ENCODE measurements at places on chromosomes 4 and X.

DNA sequence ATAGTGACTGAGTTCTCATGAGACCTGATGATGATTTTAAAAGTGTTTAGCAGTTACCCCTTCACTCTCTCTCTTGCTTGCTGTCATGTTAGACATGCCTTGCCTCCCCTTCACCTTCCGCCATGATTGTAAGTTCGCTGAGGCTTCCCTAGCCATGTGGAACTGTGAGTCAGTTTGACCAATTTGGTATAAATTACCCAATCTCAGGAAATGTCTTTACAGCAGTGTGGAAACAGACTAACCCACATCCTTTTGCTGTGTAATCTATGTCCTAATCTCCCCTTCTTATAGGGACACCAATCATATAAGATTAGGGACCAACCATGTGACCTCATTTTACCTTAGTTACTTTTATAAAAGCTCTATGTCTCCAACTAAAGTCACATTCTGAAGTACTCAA lies 677.8 kb downstream of the ADGRL3 start:
- no peak for DNase-seq

DNA sequence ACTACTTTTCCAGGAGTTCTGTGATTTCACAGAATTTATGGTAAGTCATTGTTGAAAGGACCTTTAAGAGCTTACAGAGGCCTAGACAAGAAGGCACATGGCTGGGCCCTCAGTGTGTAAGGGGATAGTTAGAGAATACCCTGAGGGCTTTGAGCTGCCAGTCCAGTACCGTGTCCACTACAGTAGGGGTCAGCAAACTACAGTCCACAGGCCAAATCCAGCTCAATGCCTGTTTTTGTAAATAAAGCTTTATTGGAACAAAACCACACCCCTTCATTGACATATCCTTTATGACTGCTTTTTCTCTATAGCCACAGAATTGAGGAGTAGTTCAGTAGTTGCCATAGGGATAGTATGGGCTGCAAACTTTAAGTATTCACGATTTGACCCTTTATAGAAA lies 176.2 kb downstream of the MID1 start:
- DNase-seq: peak; percentile 15

DNA sequence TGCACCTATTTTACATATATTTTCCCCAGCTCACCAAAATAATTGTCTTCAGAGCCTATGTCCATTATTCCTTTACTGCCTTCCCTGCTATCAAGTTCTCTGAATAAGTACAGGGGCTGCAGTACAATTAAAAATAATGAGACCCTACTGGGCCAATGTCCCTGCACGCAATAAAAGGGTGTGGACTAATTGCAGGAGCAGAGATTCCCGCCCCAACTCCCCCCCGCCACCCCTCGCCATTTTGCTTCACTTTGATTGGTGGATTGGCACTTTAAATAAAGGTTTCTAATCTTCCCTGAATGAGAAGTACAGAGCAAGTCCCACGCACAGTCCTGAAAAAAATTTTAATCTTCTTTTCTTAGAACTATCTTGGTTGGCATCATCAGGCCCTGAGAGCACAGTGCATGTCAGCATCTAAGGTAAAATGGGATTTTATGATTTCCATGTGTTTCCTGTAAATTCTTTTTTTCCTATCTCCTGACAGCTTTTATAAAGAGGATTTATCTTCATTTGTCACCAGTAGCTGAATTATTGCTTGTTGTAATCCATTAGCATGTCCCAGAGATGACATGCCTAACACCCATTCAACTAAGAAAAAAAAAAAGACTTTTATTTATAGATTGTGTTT lies at the start of gene AMBN:
Gene AMBN (plus strand): TSS at position 302 of the 628 bp plus-strand sequence. CDS start 103 bp downstream, at position 405.
- no peak for DNase-seq

DNA sequence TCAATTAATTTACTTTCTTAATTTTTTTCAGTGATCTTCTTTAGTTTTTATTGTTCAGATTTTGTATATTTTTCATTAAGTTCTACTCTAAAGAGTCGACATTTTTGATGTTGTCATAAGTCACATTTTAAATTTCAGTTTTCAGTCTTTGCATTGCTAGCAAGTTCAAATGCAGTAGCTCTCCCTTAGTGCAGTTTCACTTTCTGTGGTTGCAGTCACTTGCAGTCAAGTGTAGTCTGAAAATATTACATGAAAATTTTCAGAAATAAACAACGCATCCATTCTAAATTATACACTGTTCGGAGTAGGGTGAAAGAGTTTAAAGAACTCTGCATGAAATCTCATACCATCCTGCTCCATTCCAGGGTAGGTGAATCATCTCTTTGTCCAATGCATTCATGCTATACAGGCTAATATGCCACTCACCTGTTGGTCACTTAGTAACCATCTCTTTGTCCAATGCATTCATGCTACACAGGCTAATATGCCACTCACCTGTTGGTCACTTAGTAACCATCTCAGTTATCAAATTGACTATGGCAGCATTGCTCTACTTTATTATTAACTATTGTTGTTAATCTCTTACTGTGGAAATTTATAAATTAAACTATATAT lies 356.9 kb downstream of the STPG2 start:
- DNase-seq: no peak

GRCh38 chr4:109559625-109559982 lies 442 bp upstream of the MCUB start:
- no peak for DNase-seq

DNA sequence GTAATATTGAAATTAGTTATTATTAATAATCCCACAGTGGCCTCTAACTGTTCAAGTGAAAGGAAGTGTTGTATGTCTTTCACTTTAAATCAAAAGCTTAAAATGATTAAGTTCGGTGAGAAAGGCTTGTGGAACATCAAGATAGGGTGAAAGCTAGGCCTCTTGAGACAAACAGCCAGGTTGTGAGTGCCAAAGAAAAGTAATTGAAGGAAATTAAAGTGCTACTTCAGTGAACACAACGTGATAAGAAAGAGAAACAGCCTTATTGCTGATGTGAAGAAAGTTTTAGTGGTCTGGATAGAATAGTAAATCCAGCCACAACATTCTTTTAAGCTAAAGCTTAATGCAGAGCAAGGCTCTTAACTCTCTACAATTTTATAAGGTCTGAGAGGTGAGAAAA lies 42.6 kb upstream of the IL13RA2 start:
- DNase-seq: no peak

DNA sequence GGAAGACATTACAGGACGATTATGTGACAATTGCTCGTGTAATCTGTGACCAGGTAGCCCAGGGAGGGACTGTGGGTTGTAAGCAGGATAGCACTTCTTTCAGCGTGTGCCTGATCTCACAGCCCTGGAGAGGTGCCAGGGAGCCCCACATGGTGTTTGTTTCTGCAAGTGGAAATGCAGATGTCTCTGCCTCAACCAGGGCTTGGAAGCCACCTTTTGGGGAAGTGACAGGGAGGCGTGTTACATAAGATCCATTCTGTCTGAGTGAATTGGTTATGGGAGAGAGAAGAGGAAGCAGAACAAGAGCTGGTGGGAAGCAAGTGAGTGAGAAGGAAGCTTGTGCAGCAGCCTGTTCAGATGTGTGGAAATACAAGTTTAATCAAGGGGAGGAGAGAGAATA lies 104.5 kb upstream of the GATB start:
- DNase-seq: peak; percentile 4

DNA sequence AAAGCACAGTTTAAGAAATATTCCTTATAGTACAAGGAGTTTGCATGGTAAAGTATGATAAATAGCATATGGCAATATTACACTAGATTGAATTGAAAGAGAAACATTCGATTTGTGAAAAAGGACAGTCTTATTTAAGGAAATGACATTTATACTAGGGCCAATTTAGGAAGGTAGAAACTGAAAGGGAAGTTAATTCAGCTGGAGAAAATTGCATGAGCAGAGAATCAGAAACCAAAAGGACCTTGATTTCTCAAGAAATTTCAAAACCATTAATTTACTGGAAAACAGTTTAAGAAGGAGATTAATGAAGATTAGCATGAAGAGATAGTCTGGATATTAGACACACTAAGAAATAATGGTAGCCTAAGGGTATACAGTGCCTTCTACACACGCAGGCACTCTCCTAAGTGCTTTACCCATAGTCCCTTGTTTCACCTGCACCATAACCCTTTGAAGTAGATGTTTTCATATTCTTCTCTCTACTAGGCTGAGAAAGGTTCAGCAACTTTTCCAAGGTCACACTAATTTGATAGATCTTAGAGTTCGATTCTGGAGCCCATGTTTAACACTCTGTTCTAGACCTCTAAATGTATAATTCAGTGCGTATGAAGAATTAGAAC lies 259.1 kb upstream of the SLIT2 start:
- no peak for DNase-seq

DNA sequence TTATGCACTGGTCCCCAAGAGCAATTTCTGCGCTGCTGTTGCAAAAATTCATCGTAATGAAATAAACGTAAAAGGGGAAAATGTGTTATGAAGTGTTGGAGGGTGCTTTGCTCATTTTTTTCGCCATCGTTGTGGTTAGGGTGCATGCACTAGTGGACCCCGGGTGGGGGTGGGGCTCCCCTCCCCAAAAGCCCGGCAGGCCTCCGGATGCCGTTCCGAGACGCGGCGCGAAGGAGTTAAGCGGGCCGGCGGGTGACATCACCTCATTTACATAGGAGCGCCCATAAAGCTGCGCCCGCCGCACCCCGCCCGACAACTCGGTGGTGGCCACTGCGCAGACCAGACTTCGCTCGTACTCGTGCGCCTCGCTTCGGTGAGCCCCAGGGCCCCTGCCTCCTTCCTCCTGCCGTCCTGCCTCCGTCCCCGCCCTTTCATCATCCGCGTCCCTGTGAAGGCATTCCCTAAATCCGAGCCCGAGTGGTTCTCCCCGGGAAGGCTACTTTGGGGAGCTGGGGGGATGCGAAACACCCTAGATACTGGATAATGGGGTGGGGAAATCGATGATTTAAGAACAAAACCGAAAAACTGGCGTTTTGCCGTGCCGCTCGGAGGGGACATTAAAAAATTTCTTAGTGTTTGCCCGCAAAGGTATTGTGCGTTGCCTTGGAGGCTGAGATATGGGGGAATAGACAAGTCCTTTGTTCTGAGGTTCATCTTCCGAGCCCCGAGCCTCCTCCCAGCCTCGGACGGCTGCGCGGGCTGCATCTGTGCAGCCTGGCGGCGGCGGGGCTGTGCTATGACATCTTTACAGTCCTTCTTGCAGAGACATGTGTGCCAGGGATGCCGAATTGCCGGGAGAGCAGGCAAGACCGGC lies at the start of gene TMSB4X:
Gene TMSB4X (plus strand): TSS at position 315 of the 874 bp plus-strand sequence.
- peak; percentile 84 for DNase-seq

DNA sequence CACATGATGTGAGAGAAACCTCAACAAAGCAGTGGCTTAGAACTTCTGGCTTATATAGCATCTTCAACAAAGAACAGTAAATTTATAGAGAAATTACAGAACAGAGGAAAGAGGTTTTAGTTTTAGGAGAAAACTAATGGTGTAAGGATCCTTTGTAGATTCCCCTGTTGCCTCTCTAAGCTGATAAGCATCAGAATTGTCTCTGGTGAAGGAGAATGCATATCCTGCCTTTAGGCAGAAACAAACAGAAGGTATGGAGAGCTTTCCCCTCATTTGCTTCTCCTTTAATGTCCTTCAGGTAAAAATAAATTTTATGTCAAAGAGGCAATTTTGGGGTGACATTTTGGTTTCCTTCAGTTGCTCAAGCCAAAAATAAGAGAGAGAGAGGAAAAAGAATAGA lies 625.9 kb downstream of the CCSER1 start:
- DNase-seq: no peak

DNA sequence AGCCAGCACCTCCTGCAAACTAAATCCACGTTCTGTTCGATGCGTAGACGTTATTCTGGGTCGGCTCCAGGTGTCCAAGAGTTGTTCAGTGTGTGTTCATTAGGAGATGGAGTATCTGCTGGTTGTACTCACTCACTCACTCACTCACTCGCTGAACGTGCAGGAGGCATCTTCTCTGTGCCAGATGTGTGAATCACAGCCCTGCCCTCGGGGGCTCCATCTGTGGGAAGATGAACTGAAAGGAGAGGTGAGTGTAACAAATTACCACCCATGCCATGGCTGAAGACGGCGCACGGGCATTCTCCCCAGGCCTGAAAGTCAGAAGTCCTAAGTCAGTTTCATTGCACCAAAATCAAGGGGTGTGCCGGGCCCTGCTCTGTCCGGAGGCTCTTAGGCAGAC lies 16.1 kb downstream of the NSG1 start:
- DNase-seq: peak; percentile 79

DNA sequence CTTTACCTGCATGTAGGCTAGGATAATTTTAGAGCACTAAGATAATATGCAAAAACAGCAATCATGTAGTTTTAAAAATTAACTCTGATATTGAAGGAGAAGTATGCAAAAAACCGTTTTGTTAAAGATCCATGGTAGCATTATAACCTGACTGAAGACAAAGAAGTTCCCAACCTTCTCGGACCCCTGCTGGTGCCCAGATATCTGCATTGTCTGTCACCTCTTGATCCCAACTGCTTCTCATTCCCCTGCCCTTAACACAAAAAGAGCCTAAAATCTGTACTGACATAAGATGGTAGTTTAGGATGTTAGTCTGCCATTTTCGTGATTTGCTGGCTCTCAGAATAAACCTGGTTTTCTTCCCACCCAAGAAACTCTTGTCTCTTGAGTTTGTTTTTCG lies 61.5 kb upstream of the UCP1 start:
- DNase-seq: no peak

GRCh38 chr4:23973308-23973855 lies 83.5 kb upstream of the PPARGC1A start:
- no peak for DNase-seq

GRCh38 chrX:24285082-24285481 lies 28.8 kb downstream of the SUPT20HL2 start:
- no peak for DNase-seq

- peak; percentile 3 for DNase-seq
These were observed 133.0 kb upstream of the TMLHE start for GRCh38 chrX:155745792-155746191.

DNA sequence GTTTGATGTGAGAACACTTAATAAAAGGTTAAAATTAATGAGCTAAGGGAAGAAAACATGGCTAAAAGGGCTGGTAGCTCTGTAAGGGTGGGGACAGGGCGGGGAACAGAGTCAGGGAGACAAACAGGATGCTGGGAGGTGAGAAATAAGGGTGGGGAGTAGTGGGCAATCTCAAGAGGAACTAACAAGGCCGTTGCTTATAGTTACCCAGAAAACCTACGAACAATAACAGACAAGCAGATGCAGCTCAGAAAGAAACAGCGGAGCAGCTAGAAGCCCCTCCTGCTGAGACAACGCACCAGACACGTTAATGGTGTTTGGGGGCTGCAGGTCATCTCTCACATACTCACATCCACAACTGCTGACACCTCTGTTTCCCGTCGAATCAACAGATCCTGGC lies 9.7 kb upstream of the KLF3 start:
- DNase-seq: no peak

GRCh38 chrX:48179691-48180090 lies 16.9 kb downstream of the SSX5 start:
- no peak for DNase-seq

DNA sequence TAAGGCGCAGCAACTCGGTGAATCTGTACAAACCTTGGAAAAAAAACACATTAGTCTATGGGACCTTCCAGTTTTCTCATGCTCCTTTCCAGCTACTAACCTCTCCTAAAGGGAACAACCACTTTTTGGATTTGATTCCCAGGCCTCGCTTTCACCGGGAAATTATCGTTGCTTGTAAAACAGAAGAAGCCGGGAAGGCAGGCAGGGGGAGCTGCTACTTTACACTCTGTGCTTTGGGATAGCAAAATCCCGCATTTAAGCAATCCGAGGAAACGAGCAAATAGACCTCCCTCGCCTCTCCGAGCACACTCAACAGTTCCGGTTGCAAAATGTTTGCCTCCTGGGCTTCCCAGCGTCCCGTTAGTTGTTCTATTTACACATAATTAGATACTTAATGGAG lies 1.2 kb downstream of the CD38 start:
- DNase-seq: peak; percentile 52

GRCh38 chr4:168485156-168485910 lies 5.0 kb upstream of the DDX60L start:
- DNase-seq: no peak
